ENCODE measurements at places on chromosomes 2 and 18.

GRCh38 chr2:145806546-145806945 lies 1286.6 kb upstream of the ZEB2 start:
- DNase-seq, result no peak

GRCh38 chr2:173149491-173149890 lies 73.8 kb downstream of the MAP3K20 start:
- no peak for DNase-seq

DNA sequence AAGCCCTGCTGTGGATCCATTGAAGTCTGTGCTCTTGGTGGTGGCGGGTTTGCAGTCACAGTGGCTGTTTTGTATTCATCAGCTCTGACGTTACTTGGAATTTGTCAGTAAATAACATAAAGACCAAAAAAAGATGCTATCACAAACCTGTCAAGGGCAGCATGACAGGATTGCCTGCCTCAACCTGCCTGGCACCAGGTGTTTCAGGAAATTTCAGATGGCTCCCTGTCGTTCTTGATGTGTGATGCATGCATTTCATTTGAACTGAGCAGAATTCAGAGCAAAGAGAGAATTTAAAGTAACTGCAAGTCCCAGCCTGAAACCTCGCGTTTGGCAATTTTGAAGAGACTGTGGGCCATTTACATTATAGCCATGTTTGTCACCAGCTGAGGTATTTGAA lies 50.3 kb upstream of the EPC2 start:
- DNase-seq, result no peak

DNA sequence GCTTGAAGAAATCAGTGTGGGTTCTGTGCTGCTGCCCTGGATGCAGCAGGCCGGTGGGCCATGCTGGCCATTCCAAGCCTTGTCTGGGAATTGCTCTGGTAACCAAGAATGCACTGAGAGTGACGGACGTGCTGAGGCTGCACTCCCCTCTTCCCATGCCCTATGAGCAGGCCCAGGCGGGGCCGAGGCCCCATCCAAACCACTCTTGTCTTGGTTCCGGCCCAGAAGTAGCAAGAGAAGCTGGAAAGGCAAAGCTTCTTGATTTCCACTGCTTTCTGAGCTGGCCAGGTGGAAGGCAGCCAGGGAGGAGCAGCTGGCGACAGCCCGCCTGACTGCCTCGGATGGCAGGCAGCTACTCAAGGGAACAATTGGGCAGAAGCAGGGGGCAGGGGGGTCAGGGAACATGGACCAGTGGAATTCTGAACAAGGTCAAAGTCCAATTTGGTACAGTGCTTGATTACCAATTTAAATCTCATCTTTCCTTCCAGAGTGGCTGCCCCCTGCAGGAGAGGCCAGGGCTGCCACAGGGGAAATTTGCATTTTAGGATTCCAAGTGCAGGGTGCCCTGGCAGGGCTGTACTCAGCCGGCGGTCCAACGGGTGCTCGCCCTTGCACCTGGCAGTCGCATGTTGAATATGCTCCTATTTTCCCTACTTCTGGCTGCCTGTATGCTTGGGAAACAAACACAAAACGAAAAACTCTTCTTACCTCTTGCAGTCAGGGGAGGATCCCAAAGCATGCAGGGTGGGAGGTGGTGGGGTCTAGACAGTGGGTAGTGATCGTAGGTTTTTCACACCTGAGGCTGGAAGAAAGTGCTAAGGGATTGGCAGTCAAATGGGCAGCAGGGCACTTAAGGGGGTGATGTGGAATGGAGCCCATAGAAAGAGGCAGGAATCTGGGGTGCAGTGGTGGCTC lies 67.3 kb downstream of the LIPG start:
- no peak for DNase-seq

- DNase-seq, result no peak
Measured at GRCh38 chr2:209298601-209299000, 125.2 kb upstream of the MAP2 start.

GRCh38 chr2:54259413-54260240 lies 3.6 kb upstream of the TSPYL6 start:
- DNase-seq, result no peak

DNA sequence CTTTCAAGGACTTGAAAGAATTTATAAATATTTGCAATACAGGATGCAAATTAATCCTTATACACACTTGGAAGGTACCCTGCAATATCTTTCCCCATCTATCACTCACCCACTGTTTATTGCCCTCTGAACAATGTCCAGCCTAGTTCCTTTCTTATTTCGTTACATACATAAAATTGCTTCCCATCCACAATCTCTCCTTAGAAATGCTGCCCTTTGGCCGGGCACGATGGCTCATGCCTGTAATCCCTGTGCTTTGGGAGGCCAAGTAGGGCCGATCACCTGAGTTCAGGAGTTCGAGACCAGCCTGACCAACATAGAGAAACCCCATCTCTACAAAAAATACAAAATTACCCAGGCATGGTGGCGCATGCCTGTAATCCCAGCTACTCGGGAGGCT lies 41.2 kb upstream of the ATP8B1 start:
- no peak for DNase-seq

DNA sequence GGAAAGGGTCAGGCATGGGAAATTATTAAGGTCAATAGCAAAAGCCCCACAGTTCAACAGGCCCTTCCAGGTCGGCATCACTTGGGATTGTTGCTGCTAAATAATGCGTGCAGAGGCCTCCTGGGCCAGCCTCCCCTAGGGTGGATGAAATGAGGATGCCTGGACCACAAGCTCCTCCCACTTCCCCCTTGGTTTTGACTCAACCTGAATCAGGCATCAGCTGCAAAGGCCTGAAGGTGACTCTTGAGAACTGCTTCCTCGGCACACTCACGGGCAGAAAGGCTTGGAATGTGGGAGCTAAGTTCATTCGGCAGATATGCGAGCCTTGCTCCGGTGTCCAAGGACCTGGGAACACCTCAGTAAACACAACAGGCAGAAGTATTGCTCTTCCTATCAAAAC lies 69.3 kb downstream of the MBP start:
- no peak for DNase-seq

- no peak for DNase-seq
Measured at GRCh38 chr18:79520478-79521390, 125.0 kb downstream of the NFATC1 start.
